Metanephros (tissue), 2 donors: ENCODE measurements at places on chromosomes 3 and 15. TPM values are rescaled to one million over a fixed set of nuclear protein-coding genes. Genes with fewer than 3 reads are reported as not detected.

The RETNLB gene
- total RNA-seq, result not detected

The HMG20A gene
- 44.6 TPM for total RNA-seq

The CALML4 gene
- total RNA-seq, result 15.3 TPM

The CCDC39 gene
- total RNA-seq, result not detected

The ZCWPW2 gene
- 1.1 TPM for total RNA-seq
